Activated CD4-positive, alpha-beta T cell treated with anti-CD3 and anti-CD28 coated beads for 36 hours (primary cell): ENCODE measurements at places on chromosomes 4 and X.

DNA sequence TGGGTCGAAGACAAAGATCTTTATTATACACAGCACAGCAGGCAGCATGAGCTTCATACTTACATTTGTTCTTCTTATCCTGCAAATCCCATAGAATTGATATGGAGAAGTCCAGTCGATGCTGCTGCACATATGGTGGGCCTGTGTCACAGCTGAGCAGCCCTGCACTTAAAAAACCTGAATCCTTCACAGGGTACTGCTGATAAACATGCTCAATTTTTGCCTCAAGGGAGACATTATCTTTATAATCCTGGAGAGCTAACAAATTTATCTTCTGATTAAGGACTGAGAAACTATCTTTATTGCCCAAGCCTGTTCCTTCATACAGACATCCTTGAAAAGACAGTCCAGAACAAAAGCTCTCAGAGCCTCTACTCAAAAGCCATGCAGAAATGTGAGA is 434.4 kb upstream of the FAM47C start:
- DNase-seq, result no peak

DNA sequence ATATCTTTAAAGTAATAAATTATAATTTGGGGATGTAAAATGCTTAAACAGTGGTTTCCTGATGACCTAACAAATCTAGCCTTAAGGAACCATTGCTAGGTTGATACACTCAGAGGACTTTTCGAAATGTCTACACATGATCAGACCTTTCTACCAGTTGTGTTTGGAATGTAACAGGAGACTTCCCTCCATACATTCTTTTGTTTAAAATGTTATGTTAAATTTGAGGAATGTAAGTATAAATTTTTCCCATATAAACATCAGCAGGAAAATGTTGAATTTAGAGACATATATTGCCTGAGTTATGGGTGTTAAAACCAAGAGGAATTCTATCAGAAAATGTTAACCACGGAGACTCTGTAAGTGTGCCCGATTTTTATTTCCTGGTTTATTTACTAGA is 190.6 kb upstream of the SPRY1 start:
- no peak for DNase-seq

- DNase-seq, result no peak
These were observed 525.1 kb upstream of the ATOH1 start for GRCh38 chr4:93303440-93303839.

DNA sequence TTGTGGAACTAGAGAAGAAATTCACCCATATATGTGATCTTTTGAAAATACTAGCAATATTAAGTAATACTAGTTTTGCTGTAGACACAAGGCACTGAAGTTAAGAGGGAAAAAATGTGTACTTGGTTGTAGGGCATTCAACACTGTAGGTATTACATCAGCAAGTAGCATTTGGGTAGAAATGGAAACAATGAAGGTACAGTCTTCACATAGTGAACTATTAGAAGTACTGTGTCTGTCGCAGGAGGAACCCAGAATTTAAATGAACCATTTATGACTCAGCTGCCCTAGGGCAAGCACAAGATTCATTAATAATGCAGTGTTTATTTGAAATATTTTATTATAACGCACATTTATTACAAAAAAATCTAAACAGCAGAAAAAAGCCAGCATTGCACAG is 572.7 kb upstream of the TENM3 start:
- no peak for DNase-seq

DNA sequence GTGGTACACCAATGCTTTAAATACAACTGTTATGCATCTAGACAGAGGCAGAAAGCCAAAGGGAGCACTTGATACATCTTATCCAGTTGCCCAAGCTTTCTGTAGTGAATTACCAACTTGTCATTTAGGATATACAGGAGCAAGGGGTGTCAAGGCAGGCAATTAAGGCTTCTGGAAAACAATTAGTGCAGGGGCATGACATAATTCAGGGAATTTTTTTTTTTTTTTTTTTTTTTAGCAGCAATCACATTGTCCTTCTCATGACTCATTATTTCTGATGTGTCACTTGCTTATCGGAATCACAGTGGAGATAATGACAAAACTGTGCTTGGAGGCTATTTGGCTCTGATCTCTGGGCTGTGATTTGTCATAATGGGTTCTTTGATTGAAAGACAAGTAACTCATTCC is 259.5 kb downstream of the ARHGAP24 start:
- DNase-seq, result no peak
